Central memory CD4-positive, alpha-beta T cell (primary cell): ENCODE measurements at places on chromosomes 11 and 22.

- no peak for DNase-seq
Measured at GRCh38 chr11:102809971-102810370, 12.0 kb upstream of the MMP1 start.

GRCh38 chr11:104060820-104061219 lies 24.4 kb downstream of the DDI1 start:
- DNase-seq: no peak

GRCh38 chr22:17472932-17473331 lies 90.4 kb upstream of the SLC25A18 start:
- no peak for DNase-seq

DNA sequence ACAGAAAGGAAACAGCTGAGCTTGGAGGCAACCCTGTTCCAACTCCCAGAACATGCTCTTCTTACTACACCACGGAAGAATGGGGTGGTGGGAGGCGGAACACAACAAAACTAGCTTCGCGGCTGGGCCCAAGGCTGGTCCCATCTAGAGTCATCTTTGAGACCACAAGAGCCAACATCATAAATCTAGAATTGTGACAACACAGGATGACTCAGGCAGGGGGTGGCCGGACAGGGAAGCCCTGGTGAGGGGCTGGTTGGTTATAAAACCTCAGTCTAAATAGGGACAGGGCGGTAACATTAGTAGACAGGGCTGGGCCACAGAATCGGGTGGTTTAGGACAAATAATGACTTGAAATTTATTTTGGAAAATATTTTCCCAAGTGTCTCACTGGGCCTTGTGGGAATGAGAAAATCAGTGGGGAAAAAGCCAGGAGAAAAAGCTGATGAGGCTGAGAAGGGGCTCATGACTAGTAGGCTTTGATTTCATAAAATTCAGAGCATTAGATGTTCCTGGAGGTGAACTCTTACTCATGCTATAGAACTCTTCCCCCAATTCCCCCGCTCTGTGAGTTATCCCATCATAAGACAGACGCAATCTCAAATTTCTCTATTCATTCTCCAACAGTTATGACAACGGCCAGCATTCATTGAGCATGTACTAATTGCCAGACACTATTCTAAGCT lies 151.8 kb upstream of the TIMP3 start:
- DNase-seq: no peak

- DNase-seq: no peak
Measured at GRCh38 chr11:1112351-1113191, 37.9 kb downstream of the MUC2 start.

DNA sequence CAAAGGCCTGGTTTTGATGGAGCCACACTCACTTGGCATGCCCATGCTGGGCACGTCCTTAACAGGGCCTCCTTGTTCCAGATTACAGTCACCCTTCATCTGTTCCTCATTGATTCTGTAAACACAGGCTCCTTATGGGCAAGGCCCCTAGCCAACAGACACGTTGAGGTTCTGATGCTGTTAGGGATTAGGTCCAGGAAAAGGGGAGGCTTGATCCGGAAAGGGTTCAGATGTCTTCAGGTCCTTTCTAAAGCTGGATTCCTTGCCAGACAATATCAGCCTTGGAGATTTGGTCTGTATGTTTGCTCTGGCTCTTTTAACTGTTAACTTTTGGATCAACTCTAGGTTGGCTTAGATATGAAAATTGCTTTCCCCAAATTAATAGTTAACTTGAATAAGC lies 46.9 kb upstream of the PRSS23 start:
- DNase-seq: no peak

- no peak for DNase-seq
Measured at GRCh38 chr11:35107861-35108260, 31.1 kb upstream of the CD44 start.

DNA sequence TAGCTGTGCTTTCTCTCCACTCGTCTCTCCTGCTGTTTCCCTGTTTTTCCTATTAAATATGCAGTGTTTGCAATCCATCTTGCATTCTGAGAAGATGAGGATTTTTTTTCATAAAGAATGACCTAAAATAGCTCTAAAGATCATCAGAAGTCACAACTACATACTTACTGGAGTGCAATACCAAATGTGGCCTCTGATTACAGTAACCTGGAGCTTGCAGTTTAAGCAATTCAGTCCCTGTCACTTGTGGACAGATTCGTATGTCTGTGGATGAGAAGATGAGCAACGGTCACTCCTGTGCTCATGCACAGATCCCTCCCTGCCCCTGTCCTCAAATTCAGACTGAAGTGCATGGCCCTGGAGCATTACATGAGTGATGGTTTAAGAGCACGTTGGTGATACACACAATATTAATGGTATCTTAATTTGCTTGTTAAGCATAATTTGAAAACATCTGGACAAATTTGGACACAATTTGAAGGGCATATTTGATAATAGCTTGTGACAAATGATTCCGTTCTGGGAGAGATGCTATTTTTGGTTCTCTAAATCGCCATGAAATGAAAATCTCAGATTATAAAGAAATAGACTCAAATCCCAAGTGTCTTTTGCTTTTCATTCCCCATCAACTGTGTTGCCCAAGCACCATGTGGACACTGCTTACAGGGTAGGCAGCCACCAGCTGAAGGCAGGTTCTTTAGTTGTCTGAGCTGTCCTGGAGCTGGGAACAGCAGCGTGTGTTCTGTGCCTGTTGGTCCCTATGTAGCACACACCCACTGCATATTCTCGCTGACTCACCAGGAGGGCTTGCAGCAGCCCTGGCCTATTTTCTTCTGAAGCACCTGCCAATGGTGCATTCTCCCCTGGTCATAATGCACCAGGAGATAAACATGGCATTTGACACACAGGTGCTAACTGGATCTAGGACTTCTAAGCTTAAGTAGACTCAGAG lies 32.6 kb upstream of the PRAME start:
- DNase-seq: no peak

GRCh38 chr22:39616781-39617180 lies 46.2 kb downstream of the CACNA1I start:
- DNase-seq: no peak

DNA sequence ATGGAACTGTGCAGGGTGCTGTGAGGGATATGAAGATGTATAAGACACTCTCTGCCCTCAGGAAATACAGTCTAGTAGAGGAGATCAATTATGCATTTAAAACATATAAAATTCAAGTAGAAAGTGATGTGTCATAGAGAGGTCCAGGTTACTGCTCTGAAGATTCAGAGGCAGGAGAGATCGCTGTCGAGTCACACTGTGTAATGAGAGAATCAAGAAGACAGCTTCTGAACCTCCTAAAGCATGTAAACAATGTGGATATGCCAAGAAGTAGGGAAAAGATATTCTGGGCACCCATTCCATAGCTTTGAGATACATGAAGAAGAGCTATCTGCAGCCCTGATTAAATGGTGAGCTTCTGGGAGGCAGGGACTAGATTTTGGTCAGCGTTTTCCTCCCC lies 16.7 kb downstream of the SSH3 start:
- DNase-seq: no peak

- no peak for DNase-seq
Measured at GRCh38 chr11:59463190-59463641, 6.5 kb downstream of the OR4D6 start.

DNA sequence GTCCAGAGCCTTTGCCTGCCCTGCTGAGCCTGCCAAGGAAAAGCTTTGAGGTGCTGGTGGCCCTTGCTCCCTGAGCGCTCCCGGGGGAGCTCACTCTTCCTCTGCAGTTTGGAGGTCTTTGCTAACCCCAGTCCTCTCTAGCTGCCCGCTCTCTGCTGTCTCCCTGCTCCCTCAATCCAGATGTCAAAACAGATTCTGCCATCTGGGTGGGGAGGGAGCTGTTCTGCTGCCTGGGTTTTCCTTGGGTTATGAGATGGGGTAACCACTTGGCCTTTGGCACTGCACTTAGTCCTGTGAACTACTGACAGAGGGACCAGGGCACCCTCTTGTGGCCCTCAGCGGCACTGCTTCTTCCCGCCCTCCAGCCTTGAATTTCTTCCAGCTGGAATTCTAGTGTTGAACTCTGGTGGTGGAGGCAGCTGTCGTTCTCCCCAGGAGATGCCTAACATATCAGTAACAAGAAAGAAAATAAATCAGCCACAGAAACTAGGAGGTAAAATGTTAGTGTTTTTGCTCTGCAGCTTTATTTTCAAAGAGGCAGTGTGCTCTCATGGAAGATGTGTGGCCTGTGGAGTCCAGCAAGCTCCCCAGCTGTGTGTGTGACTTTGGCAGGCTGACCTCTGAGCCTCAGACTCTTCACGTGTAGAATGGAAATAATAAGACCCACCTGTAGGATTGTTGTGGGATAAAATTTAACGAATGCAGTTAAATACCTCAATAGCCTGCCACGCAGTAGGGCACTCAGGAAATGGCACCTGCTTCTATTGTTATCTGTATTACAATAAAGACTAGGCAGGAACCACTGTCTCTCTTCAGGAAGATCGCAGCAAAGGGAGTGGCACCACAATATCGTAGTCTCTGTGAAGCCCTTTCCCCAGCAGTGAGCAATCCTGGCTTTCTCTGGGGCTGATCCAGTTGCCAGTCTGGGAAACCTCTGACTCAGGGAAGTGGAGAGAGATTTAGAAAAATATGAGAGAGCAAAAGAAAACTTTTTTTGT lies 23.4 kb downstream of the ARFGAP2 start:
- DNase-seq: peak; percentile 19

DNA sequence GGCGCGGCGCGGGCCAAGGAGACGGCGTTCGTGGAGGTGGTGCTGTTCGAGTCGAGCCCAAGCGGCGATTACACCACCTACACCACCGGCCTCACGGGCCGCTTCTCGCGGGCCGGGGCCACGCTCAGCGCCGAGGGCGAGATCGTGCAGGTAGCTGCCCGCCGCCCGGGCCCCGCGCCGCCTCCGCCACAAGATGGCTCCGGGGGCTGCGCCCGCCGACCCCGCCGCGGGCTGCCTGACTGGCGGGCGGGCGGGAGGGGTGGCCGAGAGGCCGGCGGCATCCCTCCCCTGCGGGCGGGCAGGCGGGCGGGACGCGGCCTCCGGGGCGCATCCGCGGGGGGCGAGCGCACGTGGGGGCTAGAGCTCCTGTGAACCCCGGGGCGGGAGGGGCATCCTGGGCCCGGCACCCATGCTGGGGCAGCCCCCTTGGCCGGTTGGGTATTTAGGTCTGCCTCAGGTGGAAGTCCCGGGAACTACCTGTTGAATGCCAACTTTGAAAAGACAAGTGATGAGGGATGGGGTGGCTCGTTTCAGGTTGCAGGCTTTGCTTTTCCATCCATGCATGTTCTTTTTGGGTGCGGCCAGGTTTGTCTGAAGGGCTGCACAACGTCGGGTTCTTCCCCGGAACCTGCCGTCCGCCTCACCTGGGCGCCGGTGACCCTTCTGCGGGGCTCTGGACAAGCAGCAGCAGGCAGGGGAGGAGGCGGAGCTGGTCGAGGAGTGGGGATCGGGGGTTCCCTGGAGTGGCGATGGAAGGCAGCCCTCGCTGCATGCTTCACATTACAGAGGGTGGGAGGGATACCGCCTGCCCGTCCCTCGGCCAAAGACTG lies 760 bp downstream of the ZNRF3 start:
- peak; percentile 31 for DNase-seq

DNA sequence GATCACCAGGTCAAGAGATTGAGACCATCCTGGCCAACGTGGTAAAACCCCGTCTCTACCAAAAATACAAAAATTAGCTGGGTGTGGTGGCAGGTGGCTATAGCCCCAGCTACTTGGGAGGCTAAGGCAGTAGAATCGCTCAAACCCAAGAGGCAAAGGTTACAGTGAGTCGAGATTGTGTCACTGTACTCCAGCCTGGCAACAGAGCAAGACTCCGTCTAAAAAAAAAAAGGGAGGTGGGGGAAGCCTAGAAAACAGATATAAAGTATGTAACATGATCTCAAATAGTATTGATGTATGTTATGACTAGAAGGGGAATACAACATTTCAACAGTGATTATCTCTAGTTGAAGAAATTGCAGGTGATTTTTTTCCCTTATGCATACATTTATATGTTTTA lies 61.4 kb downstream of the SLC1A2 start:
- no peak for DNase-seq

DNA sequence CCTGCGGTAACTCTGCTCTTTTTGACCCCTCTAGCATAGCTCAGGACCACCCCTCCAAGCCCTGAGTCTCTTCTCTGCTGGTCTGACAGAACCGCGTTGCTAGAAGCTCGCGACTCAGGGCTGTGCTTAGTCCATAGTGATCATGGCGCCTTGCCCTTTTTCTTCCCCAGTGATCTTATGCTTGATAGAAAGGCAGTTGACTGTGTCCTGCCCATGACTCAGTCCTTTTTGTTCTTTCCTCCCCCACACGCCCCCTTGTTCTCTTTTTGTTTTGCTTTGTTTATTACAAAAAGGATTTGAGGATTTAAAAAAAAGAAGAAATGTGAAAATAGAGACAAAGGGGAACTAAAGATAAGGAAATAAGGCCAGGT lies 17.5 kb downstream of the IL17RA start:
- DNase-seq: no peak
